ENCODE measurements at places on chromosomes 3 and 15. TPM values are rescaled to one million over a fixed set of nuclear protein-coding genes. Genes with fewer than 3 reads are reported as not detected.

Gene TIMP4
- 0.24 TPM for total RNA-seq

Gene ERC2
- total RNA-seq = 0.19 TPM

Gene ELL3
- 2.2 TPM for total RNA-seq

Gene TMCO5A
- total RNA-seq = not detected

Gene LIPH
- total RNA-seq = not detected

Gene COL6A5
- not detected for total RNA-seq

Gene FGF7
- not detected for total RNA-seq
